ENCODE measurements at places on chromosomes 3 and 15.
A peak's percentile ranks its signal among the peaks of the same experiment; 100 is the strongest.

DNA sequence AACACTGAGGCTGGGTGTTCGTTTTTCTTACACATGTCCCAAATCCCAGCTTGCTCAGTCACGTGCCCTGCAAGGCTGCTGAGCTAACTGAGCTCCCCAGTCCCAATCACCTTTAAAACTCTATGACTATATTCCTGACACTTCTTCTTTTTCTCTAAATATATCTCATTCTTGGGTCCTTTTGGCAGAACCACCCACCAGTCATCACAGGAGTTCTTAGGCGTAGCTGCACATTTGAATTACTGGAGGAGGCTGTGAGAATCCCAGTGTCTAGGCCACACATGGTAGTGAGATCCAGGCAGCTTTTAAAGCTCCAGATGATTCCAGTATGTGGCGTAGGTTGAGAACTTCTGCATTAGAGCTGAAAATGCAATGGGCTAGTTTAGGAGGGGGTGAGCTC is 66.3 kb downstream of the ST8SIA2 start:
- no peak for DNase-seq

DNA sequence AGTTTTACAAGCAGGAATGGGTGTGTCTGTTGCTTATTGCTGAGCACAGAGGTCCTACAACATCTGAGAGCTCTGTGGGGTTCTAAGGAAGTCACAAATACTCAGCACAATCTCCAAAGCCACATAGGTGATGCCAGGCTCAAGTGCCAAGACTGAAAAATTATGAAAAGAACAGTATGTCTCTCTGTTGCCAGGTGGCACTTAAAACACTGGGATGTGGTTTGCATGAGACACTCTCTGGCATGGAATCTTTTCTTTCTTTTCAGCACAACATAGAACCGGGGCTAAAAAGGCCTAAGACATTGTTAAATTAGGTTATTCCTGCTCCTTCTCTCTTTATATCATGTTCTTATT is 127.3 kb upstream of the PRICKLE2 start:
- peak; percentile 42 for DNase-seq

- DNase-seq: no peak
These were observed 91.4 kb upstream of the MEX3B start for GRCh38 chr15:82137261-82137660.

DNA sequence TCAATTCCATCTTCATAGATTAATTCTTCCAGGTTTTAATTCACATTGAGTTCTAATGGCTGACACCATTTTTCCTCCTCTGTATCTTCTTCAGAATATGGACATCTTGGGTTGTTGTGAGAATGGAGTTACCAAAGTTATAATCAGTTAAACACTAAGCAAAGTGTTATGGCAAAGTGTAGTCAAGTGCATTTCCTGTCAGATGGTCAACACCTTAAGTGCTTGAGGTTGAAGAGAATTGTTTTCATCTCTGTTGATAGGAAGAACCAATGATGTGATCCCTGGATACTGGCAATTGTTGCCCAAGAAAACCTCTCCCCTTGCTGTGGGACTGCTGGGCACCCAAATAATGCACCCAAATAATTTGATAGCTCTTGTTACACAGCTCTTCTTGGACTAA is 102.6 kb upstream of the SATB1 start:
- DNase-seq: no peak

GRCh38 chr3:136464502-136464901 is 214.4 kb downstream of the PCCB start:
- DNase-seq: peak; percentile 35

GRCh38 chr15:55290528-55291057 is 980 bp upstream of the RAB27A start:
- DNase-seq: peak; percentile 74

GRCh38 chr3:166484470-166484869 is 647.2 kb upstream of the BCHE start:
- DNase-seq: no peak

DNA sequence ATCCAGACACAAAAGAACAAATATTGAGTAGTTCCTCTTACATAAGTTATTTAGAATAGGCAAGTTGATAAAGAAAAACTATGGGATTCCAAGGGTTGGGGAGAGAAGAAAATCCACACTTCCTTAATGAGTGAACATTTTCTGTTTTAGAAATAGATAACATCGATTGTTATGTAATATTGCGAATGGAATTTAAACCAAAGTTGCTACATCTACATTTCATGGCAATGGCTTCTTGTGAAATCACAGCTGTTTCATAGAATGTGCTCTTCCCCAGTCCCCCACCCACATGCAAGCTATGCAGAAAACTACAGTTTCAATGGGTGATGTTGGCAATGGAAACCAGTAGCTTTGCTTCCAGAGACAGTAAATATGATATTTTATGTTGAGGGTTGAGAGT is 1639.5 kb downstream of the SI start:
- no peak for DNase-seq
